ENCODE measurements at places on chromosomes 2 and 18.

GRCh38 chr2:202193881-202194353, 44.5 kb downstream of the SUMO1 start:
- DNase-seq = no peak

GRCh38 chr2:9799729-9800632, 43.3 kb upstream of the TAF1B start:
- peak; percentile 89 for DNase-seq

GRCh38 chr2:133885847-133886246, 317.6 kb upstream of the NCKAP5 start:
- DNase-seq = no peak

GRCh38 chr2:225367482-225367881, 32.0 kb upstream of the NYAP2 start:
- no peak for DNase-seq

- DNase-seq = no peak
These were observed 41.0 kb downstream of the CDKL4 start for GRCh38 chr2:39202639-39203369.

DNA sequence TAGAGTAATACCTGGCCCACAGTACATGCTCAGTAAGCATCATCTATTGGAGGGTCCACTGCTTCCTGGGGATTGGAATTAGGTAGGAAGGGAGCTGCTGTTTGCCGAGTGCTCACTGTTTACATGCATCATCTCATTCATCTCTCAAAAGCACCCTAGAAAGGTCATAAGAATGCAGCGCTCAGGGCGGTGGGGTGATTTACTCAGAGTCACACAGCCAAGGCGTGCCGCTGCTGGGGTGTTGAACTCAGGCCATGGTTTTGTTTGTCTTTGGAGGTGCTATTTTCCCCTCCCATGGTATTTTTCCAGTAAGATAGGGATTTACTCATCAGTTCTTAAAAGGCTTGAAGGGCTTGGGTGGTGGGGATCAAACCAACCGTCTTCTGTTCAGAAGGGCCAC, 227.5 kb downstream of the LDLRAD4 start:
- no peak for DNase-seq

- no peak for DNase-seq
These were observed 368.1 kb upstream of the NETO1 start for GRCh38 chr18:73235921-73236320.

- DNase-seq = no peak
These were observed 209.0 kb downstream of the EN1 start for GRCh38 chr2:118638453-118638852.

DNA sequence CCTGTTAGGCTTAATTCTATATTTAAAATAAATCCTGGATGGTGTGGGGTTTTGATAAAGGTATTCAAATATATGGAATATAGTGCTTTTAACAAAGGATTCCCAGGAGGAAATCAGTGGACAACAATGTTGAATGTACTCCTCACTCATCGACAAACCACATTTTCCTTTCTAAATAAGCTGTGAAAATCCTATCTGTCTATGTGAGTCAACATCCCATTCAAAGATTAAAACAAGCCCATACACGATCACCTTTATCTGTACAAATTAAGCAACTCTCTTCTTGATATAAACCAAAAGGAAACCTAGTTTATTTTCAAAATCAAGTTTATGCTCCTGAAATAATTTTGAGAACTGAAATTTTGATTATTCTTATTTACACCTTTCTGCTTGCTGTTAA, 153.4 kb downstream of the ERBB4 start:
- DNase-seq = no peak

DNA sequence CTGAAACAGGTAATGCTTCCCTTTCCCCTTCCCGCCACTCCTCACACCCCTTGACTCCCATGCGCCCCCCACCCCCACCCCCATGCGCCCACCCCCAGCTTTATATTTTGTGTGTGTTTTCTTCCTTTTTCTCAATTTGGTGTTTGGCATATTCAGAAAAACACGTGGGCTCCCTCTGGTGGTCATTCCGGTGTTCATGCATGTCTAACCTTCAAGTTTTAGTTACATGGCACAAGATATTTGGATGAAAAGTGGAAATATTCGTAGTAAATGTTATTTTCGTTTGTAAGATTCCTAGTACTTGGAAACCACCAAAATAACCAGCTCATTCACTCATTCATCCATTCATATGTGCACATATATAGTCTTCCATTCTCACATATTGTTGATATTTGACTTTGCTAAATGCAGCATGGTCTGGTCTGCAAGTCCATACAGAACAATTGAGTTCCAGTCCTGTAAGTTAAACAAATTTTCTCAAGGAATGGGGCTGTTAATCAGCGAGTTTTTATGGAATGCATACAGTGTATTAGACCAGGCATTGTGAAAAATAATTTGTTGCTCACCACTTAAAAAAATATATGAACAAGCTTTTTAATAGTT, 143.6 kb upstream of the MAP3K20 start:
- DNase-seq = peak; percentile 65

DNA sequence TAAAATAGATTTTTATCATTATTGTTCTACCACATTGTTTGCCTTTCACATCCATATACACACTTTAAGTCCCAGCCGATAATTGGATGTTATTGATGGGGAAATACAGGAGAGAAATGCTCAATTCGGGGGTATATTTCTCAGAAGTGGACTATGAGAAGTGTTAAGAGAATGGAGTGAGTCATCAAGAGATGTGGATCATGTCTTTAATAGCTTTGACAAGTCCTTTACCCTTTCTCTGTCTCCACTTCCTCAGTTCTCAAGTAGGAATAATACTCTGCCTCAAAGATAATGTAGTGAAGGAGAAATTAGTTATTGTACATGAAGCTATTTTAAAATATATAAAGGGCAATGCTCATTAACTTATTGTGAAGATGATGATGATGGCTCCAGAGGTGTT, 1017.6 kb upstream of the PIK3C3 start:
- no peak for DNase-seq

DNA sequence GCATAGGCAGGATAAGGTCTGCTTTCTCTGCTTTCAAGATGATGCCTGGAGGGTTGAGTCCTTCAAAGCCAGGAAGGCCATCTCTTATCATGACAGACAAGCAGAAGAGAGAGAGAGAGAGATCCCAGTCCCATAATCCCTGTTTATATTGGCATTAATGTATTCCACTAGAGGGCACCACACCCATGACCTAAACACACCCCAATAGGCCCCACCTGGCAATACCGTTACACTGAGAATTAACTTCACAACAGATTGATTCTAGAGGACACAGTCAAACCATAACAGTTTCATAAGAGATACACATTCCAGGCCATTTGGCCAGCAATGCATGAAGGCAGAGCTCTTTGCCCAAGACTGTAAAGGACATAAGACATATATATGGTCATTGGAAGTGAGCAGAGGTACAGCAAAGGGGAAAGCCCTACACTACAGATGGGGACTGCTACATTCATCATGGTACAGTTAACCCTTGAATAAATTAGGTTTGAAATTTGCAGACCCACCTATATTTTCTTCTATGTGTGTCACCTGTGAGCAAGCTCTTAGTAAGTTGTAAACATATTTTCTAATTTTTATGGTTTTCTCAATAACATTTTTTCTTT, 1516.1 kb downstream of the RPIA start:
- DNase-seq = no peak

DNA sequence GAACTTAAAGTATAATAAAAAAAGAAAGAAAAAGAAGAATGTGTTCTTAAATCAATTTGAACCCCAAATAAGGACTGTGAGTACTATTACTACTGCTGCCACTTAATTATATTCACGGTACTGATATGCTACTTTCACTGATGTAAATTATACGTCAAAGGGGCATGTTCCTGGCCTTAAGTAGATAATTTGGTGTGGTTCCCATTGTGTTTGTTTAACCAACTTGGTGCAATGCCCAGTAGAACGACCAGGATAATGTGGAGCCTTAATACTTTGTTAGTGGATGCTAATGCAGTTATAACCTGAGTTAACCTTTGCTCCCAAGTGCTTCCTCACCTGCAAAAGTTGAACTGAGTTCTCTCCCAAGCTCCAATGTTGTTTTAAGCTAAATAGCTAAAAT, 142.0 kb downstream of the NR4A2 start:
- DNase-seq = no peak

DNA sequence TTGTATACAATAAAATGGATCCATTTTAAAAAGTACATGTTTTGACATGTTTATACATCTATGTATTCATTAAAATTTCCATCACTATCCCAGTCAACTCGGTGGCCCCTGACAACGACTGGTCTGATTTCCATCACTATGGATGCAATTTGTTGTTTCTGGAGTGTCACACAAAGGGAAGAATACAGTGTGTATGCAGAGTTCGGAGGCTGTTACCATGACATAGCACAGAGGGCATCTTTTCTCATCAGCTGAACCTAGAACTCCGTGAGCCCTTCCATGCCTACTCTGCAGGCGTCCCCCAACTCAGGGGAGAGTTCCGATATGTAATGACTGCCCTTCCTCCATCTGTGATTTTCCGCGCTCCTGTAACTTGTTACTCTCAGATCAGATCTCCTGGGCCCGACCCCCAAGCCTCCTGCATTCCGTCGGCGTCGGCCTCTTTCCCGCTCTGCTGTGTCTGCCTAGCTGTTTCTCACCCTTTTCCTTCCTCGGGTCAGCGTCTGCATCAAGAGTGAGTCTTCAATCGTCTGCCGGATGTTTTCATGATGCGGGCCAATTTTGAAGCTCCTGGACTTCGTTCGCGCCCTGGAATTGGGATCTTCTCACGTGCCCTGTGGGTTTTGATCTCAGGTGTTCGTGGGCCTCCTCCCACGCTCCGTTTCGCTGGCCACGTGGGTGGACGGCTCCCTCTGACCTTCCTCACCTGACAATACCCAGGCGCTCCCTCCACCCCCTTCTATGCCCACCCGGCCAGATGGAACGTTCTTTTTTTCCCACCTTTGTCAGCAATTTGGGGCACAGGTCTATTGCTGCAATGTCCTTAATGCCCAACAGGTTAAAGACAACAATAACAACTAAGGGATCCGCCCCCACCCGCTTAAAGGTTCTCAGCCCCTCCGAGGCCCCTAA, 161.0 kb downstream of the TWIST2 start:
- DNase-seq = no peak

DNA sequence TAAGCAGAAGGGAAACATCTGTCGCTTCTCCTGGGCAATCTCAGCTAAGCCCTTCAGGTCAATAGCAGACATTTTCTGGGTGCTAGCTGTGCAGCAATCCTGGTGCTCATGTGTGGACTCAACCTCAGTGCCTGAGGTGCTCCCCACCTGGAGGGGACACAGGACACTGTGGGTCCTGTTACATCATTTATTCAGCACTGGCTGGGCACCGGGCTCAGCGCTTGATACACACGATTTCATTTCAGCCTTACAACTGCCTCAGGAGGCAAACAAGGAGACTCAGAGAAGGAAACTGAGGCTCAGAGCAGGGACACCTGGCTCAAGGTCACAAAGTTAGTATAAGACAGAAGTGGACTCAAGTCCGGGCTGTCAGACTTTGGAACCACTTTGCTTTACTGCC, 46.7 kb downstream of the MARCO start:
- DNase-seq = no peak

GRCh38 chr18:9925369-9925768, 11.6 kb downstream of the VAPA start:
- no peak for DNase-seq

GRCh38 chr18:48783616-48784520, 166.9 kb downstream of the SMAD7 start:
- no peak for DNase-seq

DNA sequence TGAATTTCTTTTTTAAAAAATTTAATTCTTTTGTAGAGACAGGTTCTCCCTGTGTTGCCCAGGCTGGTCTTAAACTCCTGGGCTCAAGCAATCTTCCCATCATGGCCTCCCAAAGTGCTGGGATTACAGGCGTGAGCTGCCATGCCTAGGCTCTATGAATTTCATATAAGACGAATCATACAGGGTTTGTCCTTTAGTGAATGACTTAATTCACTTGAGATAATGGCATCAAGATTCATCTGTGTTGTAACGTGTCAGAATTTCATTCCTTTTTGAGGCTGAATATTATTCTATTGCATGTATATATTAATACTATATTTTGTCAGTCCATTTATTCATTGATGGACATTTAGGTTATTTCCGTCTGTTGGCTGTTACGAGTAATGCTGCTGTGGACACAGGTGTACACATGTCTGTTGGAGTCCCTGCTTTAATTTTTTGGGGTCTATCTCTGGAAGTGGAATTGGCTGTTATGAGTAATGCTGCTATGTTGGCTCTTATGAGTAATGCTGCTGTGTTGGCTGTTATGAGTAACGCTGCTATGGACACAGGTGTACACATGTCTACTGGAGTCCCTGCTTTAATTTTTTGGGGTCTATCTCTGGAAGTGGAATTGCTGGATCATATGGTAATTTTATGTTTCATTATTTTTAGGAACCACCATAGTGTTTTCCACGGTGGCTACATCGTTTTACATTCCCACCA, 210.6 kb downstream of the CAMKMT start:
- DNase-seq = no peak

DNA sequence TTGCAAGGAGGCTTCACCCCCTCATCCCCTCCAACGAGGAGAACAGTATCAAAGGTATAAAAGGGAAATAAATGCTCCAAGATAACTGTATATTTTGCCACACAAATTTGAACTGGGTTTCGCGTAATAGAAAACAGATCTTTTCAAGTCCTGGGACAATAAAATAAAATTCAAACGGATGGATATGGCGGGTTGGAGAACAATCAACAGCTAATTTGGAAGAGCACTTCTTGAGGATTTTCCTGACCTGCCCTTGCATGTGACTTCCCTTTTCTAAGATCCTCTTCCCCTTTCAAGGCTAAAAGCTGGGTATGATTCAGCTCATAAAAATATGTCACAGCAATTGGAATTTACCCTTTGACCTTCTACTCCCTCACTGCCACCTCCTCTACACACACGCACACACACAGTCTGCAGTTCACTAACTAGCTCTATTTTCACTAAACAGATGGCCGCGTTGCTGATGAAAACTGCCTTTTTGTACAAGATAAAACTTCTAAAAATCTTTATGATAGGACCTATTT, 386.9 kb downstream of the FIGN start:
- no peak for DNase-seq

DNA sequence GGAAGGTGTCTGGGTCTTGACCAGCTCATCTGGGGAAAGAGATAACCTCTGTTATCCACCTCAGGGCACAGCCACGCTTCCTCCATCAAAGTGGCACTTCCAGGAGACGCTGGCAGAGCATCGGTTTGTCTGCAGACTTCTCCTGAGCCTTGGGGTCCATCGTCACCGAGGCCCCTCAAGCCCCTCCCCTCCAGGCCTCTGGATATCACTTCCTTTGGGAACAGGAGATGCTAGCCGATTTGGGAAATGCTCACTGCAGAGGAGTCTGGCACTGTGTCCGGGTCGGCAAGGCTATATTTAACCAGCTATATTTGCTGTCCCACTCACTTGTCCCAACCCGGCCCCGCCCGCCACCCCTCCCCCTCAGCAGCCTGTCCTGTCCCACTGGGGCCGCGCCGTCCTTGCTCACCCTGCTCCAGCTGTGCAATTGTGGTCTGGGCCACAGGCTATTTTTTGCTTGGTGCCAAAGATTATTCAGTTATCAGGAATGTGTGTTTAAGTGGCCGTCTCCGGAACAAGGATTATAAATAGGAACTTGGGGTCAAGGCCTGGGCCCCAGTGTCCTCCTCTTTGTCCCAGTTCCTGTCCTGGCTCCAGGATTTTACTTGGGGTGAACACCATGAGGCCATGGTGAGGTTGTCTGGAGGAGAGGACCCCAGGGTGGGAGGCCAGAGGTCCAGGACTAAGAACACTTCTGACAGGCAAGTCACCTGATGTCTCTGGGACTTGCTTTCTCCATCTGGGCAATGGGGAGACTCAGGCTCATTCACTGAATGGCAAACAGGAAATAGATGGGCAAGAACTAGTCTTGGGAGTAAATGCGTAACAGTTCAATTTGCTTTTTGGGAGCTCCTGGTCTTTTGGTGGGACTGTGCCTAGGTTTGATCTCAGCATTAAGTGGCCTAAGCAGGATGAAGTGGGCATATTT, 263.6 kb downstream of the DYSF start:
- no peak for DNase-seq

GRCh38 chr2:134460583-134460998, 206.7 kb downstream of the MGAT5 start:
- no peak for DNase-seq
